HCT116 (cell line): ENCODE measurements at places on chromosomes 12 and 14. TPM values are rescaled to one million over a fixed set of nuclear protein-coding genes. Genes with fewer than 3 reads are reported as not detected.

The EMP1 gene
- 110 TPM for total RNA-seq

DNA sequence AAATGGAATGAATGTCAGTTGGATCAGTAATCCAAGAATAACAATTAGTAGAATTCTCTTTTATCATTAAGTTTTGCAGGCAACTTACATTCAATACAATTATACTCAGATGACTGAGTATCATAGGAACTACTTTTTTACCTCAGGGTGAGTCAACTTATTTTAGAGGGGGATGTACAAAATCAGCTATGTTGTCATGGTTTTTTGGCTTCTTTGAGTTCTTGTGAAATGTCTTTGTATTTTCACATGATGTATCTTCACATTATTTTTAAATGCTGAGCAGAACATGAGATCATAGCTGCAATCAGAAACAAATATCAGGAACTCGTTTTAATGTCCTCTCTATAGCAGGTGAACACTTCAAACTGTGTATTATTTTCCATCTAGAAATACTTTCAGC is 65.3 kb upstream of the PTPRR start:
- H3K4me3 ChIP-seq = no peak overlapping the region
- no peaks in the 10 kb centered on the region for H3K27me3 ChIP-seq
- H3K4me1 ChIP-seq = no peaks in the 10 kb centered on the region

DNA sequence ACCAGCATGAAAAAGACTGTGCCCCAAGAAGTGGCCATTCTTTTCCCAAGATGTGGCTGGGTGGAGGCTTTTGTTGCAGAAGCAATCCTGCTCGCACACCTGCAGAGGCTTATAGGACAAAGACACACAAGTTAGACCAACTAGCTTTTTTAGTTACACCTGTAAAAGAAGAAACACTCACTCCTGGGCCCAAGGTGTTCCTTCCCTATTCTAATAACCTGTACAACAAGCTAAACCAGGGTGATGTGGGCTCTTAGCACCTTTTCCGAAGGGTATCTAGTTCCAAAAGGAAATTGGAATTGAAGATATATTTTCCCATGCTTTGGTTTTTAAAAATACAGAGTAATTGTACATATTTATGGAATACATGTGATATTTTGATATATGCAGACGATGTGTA is 31.0 kb downstream of the ENTPD5 start:
- H3K27me3 ChIP-seq = no peaks in the 10 kb centered on the region
- DNase-seq = no peak
- H3K27ac ChIP-seq = no peak overlapping the region
- no peaks in the 10 kb centered on the region for H3K4me1 ChIP-seq

DNA sequence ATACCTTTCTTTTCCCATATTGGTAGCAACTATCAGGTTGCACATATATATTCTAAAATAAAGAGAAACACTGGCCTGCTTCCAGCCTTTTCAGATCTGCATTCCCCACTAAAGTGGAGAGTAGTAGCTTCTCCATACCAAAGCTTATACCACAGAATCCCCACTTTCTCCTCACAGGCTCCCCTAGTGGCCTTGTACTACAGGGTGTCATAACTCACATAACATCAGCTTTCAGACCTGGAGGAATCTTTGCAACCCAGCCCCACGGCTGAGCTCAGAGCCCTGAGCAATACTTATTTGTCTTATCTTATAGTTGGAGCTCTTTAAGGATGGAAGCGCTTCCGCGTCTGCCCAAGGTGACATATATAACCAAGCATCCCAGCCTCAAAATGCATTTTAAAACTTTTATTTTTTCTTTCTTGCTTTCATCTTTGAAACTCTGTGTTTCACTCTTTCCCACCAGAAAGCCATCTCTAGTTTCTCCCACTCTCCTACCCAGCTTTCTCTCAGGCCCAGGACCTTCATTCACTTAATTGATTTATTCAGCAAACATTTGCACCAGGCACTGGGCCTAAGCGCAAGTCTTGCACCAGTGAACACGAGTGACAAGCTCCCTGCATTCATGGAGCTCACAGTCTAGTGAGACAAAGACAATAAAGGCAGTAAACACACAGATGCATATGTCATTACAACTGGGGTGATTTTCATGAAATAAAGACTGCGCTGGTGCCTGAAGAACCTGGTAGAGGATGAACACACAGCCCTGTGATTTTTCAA is 254.7 kb downstream of the IPO8 start:
- no peak overlapping the region for H3K4me3 ChIP-seq
- no peaks in the 10 kb centered on the region for H3K4me1 ChIP-seq
- no peak overlapping the region for H3K27ac ChIP-seq
- peak; percentile 43 for DNase-seq
- H3K27me3 ChIP-seq = no peaks in the 10 kb centered on the region

DNA sequence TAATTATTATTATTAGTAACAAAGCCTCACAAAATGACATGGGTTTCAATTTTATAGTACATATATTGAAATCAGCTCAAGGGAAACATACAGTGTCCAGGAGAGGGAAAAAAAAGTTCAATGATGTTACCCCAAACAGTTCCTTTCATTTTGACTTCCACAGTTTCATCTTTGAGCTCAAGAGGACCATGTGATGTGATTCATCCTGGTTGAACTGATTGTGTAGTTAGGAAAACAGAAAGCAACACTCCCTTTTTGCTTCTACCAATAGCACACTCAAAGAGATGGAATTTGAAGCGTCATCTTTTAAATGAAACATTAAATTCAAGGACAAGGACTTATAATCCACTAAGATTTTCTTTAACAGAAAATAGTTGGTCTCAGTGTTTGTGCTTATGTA is 461.0 kb downstream of the FOXG1 start:
- H3K27ac ChIP-seq = no peak overlapping the region
- H3K4me3 ChIP-seq = no peak overlapping the region
- no peaks in the 10 kb centered on the region for H3K27me3 ChIP-seq
- H3K36me3 ChIP-seq = no peaks in the 10 kb centered on the region

GRCh38 chr14:100333827-100334226 is 10.7 kb downstream of the SLC25A47 start:
- H3K27ac ChIP-seq = no peak overlapping the region
- H3K36me3 ChIP-seq = peaks cover 5% of the 10 kb centered on the region; the same call in 1 of the 2 replicates
- H3K27me3 ChIP-seq = no peaks in the 10 kb centered on the region
- no peak for DNase-seq
- H3K4me3 ChIP-seq = no peak overlapping the region
- H3K4me1 ChIP-seq = no peaks in the 10 kb centered on the region

DNA sequence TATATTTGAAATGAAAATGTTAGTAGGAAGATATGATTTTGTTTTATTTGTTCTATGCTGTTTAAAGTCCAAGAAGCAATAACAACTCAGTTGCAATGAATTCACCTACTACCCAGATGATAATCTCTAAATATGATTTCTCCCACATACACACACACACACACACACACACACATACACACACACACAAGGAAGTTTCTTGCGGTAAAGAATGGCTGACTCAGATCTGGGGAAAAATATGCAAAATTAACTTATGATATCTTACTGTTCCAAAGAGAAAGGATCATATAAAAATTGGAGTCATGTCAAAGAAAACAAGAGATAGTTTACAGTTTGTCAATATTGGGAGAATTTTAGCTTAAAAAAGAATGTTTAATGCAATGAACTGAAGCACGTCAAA is 456.7 kb downstream of the SLC16A7 start:
- no peaks in the 10 kb centered on the region for H3K27me3 ChIP-seq
- DNase-seq = no peak
- H3K27ac ChIP-seq = no peak overlapping the region
- H3K4me3 ChIP-seq = no peak overlapping the region
- H3K36me3 ChIP-seq = no peaks in the 10 kb centered on the region
